Posterior vena cava (tissue), 2 donors: ENCODE measurements at places on chromosomes 13 and 19. TPM values are rescaled to one million over a fixed set of nuclear protein-coding genes. Genes with fewer than 3 reads are reported as not detected.

The MBD3L3 gene
- total RNA-seq = not detected

The PALM gene
- 89.6 TPM for total RNA-seq

The PEG3 gene
- total RNA-seq = 11.6 TPM

The TNNI3 gene
- total RNA-seq = not detected

The FOSB gene
- 73.0 TPM for total RNA-seq

The MRPL4 gene
- total RNA-seq = 26.2 TPM

The KIR2DL4 gene
- total RNA-seq = not detected

The ACP7 gene
- not detected for total RNA-seq

The S1PR4 gene
- 1.7 TPM for total RNA-seq
